ENCODE measurements at places on chromosomes 4 and X.
A peak's percentile ranks its signal among the peaks of the same experiment; 100 is the strongest.

GRCh38 chrX:137748827-137749226, 182.9 kb downstream of the ZIC3 start:
- no peak for DNase-seq

DNA sequence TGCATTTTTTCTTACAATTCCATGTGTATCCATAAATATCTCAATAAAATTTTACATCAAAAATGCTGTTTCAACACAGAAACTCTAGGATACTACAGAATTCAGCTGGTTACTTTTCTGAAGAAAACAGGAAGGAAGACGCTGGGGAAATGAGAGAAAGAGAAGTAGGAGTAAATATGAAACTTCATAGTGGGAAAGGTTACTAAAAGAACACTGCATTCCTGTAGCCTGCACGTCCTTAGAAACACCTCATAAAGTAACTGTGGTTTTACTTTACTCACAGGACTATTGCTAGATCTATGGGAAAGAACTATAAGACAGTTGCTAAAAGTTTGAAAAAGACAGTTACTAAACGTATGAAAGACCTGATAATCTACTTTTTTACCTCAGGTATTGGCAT, 23.1 kb downstream of the ATP11C start:
- no peak for DNase-seq

GRCh38 chr4:186936496-186937375, 213.1 kb upstream of the FAT1 start:
- DNase-seq = peak; percentile 84

- peak; percentile 82 for DNase-seq
These were observed 100.2 kb upstream of the C1QTNF7 start for GRCh38 chr4:15327311-15328298.

GRCh38 chr4:73468170-73468569, 13.4 kb upstream of the AFM start:
- no peak for DNase-seq

DNA sequence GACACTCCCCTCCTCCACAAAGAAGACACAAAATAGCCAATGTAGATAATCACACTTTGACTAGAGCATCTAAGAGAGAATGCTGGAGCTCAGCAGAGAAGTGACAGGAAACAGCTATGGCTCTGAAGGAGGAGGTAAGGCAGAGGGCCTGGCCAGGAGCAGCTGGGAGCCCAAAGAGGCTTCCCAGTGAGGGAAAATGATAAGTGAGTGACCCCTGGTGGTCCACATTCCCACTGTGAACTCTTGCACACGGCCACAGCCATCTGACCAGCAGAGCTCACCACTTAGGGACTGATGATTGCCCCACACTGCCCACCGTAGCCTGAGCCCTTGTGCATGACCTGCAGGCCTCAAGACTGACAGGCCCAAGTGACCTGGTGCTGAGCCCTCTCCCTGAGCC, 162.7 kb upstream of the GALNTL6 start:
- no peak for DNase-seq

DNA sequence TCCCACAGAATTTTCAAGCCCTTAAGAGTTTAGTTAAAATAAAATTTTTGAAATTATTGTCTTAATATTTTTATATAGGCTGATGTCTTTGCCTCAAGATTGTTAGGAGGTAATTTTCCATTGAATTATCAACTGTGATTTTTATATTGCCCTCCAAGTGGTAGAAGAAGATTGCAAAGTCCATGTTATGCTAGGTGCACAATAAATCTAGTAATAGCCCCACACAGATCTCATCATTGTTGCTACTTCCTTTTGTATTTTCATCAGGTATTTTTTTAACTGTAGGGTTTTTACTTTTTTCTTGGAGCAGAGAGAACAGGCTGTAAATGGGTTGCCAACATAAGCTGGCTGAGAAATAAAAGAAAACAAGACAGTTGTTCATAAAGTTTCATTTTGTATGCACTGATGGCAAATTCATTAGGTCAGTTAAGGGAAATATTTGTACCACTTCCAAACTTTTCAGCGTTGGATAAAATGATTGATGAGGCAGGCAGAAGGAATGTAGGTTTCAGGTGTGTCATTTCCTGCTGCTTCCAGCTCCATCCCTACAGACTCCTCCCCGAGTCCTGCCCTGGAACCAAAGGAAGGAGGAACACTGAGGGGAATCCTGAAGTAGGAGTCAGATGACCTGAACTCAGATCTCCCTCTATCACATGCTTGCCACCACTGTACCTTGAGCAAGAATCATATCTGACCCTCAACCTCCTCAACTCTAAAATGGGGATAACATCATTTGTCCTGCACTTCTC, 105.5 kb downstream of the PRRG1 start:
- DNase-seq = no peak

DNA sequence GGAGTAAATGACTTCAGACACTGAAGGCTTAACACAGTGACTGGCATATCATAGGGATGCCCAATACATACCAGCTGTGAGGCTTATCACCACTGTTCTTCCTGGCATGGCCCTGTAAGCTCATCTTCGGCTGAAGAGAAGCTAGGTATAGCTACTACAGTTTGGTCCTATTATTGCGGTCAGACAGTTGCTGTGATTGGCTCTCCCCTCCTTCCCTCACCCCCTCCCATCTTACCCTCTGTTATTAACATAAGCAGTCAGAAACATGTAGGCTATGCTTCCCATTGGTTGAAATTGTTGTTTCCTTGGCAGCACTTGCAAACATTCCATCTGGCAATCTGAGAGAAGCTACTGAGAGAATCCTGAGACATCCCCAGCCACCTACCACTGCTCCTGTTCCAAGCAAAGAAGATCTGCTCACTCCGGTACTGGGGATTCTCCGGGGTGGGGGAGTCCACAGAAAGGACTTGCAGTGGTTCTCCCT, at the start of gene AKAP14:
Gene AKAP14 (plus strand): TSS at position 51 of the 484 bp plus-strand sequence. CDS start 7,331 bp downstream, outside the sequence.
- DNase-seq = no peak

GRCh38 chrX:155000841-155001240, 21.7 kb downstream of the F8 start:
- DNase-seq = no peak

DNA sequence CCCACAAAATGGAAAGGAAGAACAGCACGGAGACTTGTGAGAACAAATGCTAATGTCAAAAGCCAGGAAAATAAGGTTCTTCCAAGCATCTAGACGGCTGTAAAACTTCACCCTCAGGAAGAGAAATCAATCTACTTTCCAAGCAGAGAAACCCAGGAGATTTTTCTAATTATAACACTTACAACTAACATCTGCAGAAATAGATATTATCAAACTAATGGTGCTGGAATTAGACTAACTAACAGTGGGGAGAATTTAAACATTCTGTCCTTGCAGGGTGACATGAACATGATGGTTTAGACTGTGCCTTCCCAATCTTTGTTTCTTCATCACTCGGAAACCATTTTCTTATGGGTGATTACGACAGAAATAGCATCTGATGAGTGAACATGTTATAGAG, 40.3 kb downstream of the SOD3 start:
- DNase-seq = no peak

GRCh38 chrX:155819525-155819924, 61.6 kb upstream of the VAMP7 start:
- DNase-seq = no peak

DNA sequence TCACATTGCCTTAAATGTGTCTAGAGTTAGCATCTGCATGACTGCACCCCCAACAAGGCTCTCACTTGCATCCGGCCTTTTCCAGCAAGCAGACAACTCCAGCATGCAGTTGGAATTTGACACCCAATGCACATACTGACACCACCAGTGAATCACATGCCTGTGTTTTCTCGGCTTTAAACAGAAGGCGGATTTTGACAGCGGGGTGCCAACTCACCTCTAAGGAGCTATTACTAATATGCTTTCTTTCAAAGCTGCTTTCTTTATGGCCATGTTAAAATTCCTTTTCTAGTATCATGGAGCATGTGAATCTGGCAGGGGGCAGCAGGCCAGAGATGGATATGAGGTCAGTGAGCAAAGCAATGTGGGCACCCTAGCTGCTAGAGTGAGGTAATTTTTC, 78.0 kb upstream of the CLNK start:
- DNase-seq = peak; percentile 51

- DNase-seq = no peak
These were observed 471.3 kb downstream of the TECRL start for GRCh38 chr4:63937961-63938360.

DNA sequence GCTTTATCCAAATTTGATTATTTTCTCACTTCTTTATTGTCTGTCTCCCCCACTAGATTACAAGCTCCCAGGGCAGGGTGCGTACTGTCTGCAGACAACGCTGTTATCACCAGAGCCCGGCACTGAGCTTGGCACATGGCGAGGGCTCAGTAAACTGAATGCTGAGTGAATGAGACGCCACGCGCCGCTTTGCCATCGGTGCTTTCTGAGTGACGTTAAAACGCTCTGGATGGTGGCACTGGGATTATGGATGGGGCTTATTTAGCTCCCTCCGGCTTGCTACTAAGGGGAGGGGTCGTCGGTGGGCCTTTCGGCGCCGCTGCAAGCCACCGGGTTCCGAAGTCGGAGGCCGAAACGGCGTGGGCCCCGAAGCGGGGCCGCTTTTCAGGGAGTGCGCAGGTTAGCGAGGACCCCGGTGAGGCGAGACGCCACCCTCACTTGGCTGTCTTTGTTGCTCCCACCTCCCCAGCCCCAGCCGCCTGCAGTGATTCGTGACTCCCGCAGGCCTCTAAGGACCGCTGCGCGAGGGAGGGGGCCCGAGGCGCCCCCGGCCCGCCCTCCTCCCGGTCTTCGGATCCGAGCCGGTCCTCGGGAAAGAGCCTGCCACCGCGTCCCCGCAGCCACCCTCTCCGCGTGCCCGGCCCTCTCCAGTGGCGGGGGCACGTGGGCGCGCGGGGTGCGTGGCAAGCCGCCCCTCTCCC, 569 bp upstream of the FHL1 start:
- no peak for DNase-seq

DNA sequence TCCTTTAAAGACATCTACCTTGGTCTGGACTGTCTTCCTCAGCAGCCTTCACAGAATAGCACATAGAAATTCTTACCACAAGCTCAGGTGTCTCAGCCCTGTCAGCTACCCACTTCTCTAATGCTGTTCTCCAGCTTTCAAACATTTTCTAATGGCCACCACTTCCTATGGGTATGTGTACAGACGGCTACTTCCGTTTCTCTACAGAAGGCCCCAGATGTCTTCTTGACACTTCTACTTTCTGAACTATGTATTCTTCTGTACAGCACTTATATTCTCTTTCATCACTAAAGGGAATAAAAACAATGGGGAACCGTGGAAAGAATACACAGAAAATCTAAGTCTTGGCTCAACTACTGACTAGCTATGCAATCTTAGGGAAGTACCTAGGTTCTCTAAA, 13.3 kb downstream of the OPHN1 start:
- no peak for DNase-seq

GRCh38 chr4:28686618-28687017, 1826.0 kb downstream of the STIM2 start:
- no peak for DNase-seq

GRCh38 chr4:3719191-3719590, 47.0 kb upstream of the ADRA2C start:
- DNase-seq = no peak

DNA sequence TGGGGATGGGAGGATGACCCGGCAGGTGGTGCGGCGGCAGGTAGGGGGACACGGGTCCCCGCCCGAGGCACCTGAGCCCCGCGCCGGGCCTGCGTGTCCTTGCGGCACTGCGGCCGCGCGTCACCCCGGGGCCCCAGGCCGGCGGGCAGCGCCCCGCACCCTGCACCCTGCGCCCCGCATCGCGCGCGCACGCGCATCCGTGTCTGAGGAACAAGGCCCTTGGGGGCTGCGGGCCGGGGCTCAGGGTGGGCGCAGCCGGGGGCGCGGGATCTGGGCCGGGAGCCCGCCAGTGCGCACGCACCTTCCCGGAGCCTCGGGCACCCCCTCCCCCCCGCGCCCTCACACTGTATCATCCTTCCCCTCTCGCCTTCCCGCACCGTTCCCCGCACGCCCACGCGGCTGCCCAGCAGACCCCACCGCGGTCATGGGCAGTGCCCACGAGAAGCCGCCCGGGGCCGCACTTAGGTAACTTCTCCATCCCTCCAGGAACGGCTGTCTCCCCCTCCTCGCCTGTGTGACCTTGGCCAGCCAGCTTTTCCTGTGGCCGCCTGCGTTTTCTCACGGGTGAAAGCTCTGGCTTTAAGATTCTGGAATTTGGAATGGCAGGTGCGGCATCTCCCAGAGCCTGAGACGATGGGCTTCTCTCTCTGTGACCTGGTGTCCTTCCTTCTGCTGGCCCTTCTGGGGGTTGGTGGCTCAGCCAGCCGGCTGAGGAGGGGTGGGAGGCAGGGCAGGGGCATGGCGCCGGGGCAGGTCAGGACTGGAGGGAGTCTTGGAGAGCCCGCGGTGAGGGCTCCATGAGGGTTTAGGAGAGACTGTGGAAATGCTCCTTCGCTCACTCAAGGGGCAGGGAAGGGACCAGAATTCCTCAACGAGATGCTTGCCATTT, 748 bp downstream of the ATP2B3 start:
- no peak for DNase-seq

DNA sequence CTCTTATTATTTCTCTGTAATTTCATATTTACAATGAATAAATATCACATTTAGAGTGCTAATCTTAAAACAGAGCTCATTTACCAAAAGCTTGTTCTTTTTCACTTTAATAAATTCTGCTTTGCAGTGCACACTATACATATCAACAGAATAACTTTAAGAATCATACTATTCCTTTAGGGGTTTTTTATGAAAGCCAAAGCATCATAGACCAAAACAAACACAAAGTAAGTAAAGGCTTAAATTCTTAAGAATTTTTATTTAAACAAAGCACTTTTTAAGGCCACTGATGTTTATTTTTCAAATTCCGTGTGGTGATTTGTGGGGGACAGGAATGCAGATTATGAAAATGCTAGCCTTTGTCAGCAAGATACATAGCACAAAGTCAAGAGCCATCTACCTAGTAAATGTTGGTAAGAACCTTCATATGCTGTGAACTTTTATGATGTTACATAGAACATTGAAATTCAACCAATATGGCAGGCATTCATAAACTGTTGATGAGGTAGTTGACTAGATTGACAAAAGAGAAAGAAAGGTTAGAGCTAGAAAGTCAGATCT, 17.8 kb downstream of the TIGD2 start:
- DNase-seq = no peak

DNA sequence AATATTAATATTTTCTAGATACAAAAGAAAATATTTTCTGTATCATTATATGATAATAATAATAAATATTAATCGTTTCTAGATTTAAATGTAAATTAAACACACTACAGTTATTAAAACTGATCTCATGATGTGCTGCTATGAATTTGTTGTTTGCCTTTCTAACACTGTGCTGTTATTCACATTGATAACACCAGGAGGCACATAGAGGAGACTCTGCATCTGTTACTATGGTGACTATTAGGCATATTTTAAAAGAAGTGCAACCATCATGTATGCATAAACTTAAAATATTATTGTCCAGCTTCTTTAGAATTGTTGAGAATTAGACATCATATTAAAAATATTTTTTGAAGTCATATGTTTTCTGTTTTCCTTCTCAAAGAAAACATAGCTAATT, 11.8 kb upstream of the PDGFC start:
- no peak for DNase-seq

- no peak for DNase-seq
These were observed 39.6 kb downstream of the RUFY3 start for GRCh38 chr4:70761276-70761816.

Data from stromal cell of bone marrow (primary cell).